ENCODE measurements at places on chromosomes 5 and 9.
A peak's percentile ranks its signal among the peaks of the same experiment; 100 is the strongest.

DNA sequence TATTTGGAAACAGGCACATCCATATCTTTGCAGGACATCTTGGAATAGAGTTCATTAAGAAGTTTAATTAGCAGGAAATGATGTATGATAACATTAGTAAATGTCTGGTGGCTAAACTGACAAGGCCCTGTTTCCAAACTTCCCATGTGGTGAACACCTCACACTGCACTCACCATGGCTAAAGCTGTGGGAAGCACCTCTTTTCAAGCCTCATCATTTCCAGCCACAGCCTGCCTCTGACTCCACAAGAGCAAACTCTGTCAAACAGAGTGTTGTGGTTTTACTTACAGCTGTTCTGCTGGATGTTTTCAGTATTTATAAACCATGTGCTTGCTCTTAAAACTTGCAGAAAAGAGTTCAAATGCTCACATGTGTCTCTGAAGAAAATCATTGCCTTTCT is 14.9 kb upstream of the NDUFB6 start:
- no peak for DNase-seq

- no peak for DNase-seq
Measured at GRCh38 chr5:89458332-89458656, 575.3 kb upstream of the MEF2C start.

DNA sequence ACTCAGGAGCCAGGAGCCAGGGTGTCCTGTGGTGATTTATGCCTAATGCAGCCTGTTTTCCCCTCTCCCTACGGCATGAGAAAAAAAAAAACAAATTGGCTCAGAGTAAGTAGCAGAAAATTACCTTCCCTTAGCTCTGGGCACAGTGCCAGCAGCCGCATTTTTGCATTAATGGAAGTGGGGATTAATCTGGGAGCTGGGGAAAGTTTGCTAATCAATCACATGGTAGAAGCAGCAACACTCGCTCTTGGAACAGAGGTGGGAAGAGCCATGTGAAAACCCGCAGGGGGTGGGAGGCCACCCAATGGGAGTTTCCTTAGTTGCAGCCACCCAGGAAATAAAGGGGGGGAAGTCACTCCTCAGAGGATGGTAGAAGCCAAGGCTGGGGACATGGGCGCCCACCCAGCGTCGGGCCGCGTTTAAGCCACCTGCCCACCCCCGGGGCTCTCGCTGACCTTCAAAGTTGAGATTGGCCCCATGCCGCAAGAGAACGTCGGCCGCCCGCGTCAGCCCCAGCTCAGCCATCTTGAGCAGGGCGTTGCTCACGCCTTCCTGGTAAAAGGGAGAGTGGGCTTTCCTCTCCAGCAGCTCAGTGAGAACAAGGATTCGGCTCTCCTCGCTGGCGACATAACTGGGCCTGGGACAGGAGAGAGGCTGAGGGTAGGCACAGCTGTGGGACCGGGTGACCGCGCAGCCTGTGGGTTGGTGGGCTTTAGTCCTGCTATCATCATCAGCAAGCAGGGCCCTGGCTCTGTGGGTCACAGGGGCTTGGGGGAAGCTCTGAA is 1.7 kb downstream of the ASB6 start:
- DNase-seq, result peak; percentile 13

GRCh38 chr5:116023619-116024018 is 8.7 kb upstream of the ARL14EPL start:
- no peak for DNase-seq

DNA sequence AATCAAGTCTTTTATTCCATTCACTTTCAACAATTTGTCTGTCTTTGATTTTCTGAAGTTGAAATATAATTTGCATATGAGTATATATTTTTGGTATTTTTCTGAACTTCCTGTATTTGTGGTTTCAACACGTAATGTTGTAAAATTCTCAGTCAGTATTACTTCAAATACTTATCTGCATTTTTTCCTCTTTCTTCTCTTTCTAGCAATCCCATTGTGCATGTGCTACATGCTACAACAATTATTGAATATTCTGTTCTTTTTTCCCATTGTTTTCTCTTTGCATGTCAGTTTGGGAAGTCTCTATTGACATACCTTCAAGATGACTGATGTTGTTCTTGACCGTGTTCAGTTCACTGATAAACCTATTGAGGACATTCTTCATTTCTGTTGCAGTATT is 5.6 kb upstream of the ANKRD18A start:
- no peak for DNase-seq

DNA sequence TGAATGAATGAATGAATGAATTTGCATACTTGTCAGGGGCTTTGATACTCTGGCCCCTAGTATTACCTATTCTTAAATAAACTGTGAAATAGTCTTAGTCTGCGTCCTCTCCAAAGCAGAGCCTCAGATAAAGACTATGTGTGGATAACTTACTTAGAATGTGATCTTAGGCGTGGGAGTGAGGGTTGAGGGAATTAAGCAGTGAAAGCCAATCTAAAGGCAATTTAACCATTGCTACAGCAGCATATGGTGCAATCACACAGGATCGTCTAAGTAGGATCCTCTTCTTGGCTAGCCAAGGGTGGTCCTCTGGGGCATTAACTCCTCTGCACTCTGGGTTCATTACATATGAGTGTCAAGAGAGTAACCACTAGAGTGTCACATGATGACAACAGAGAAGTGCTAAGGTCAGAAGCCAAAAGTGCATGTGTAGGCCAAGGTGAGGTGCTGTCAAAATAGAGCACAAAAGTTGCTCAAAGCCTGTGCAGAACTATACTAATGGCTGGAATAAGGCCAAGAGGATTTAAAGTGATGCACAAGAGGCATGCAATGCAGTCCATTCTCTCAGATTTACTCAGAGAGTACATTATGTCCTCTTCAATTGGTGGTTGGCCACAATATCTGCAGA is 274.4 kb upstream of the SEMA6A start:
- no peak for DNase-seq

GRCh38 chr5:93723681-93724080 is 17.7 kb downstream of the POU5F2 start:
- no peak for DNase-seq

GRCh38 chr5:68848091-68848490 is 245.7 kb upstream of the SLC30A5 start:
- peak; percentile 55 for DNase-seq

Measured in adipocyte (in vitro differentiated cells).